SHP77 (cell line): ENCODE measurements at places on chromosomes 5 and 9.

DNA sequence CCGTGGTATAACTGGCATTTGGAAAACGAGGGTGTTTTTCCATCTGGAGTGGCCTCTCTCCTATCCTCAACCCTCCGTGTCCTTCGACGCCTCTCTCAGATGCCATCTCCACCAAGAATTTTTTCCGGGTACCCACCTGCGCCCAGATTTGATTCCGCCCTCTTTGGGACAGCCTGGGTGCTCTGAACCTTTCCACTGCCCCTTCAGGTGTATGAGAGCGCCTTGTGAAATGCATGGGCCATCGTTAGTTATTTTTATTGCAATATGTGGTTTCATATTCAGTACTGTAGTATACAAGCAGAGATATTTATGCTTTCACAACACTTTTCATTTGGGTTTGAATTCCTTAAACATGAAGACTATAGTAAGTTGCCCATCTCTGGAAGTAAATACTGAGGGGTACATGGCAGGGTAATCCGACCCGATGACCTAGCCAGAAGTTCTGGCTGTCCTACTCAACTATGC lies 78.2 kb upstream of the IFNE start:
- DNase-seq: no peak

- no peak for DNase-seq
Observed at GRCh38 chr9:114777821-114778609, 27.8 kb downstream of the TNFSF15 start.

- no peak for DNase-seq
Observed at GRCh38 chr5:102753889-102754766, 977 bp upstream of the PAM start.

DNA sequence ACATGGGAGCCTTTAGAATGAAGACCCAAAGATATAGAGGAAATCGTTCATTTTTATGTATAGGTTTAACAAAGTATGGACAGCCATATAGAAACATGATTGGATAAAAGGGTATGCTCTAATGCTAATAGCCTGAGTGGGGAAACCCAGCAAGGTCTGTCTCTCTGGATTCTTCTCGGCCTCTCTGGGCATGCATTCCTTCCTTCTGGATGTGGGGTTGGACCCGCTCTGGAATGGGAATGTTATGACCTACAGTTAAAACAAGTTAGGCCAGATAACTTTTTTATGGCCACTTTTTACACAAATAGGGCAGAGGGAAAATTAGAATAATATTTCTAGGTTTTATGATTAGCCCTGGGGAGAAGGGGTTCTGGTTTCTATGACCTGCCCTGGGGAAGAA lies 103.2 kb downstream of the ARSB start:
- no peak for DNase-seq

GRCh38 chr5:80711938-80712337 lies 57.2 kb upstream of the DHFR start:
- peak; percentile 23 for DNase-seq

DNA sequence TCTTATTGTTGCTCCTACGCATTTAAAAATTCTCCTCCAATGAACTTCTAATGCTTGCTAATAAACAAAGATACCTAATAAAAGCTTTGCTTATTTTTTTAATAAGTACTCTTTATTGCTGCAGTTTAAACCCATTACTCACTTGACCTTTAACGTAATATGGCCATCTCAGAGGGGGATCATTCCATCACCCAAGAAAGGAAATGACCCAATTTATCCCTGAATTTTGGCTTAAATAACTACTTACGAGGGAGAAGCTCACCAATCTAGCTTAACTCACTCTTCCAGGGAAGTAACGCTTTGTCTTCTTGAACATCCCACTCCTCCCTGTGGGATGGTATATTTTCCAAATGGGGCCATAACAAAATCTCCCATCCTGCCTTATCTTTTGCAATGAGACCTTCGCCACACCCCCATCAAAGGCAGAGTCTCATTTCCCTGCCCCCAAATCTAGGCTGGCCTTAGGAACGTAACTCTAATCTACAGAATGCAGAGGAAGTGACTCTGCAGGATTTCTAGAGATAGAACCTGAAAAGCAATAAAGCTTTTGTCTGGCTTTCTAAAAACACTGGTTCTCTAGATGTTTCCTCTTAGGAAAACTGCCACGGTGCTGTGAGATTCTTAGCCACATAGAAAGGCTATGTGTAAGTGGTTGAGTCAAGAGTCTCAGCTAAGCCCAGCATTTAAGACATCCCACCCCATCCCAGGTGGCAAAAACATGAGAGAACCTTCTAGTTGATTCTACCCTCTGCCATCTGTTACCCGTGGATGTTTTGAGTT lies 310.0 kb downstream of the ASTN2 start:
- DNase-seq: no peak

DNA sequence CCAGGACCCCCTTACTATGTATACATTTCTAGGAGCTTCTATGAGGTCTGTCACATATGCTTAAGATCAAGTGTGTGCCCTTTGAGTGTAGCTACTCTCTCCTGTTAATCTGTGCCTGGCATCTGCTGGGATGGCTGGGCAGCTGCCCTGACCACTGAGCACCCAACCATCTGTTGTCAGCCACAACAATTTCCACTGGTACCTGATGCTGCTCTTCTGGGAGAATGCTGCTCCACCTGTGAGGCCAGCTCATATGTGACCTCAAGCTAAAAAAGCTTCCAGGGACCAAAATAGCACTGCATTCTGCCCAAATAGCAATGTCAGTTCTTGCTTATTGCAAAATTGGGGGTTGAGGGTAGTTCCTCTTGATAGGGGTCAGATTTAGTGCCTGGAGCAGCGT lies 595.6 kb downstream of the RAB3C start:
- no peak for DNase-seq

GRCh38 chr5:38032149-38032548 lies 192.3 kb upstream of the GDNF start:
- no peak for DNase-seq

DNA sequence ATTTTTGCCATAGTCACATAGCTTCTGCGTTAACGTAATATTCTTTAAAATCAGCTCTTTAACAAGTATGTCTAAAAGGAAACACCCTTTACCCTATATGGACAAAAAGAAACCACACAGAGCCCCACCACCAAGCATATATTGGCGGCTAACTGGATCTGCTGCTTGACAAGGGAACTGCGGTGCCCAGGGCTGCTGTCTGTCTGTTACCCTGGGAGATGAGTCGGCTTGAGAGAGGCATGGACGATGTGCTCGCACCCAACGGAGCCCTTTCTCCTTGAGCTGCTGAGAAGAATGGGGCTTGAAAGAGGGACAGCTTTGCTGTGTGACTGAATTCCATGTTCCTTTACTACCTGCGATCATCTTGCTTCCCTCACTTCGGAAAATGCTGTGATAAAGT lies 158.6 kb upstream of the SHB start:
- no peak for DNase-seq

DNA sequence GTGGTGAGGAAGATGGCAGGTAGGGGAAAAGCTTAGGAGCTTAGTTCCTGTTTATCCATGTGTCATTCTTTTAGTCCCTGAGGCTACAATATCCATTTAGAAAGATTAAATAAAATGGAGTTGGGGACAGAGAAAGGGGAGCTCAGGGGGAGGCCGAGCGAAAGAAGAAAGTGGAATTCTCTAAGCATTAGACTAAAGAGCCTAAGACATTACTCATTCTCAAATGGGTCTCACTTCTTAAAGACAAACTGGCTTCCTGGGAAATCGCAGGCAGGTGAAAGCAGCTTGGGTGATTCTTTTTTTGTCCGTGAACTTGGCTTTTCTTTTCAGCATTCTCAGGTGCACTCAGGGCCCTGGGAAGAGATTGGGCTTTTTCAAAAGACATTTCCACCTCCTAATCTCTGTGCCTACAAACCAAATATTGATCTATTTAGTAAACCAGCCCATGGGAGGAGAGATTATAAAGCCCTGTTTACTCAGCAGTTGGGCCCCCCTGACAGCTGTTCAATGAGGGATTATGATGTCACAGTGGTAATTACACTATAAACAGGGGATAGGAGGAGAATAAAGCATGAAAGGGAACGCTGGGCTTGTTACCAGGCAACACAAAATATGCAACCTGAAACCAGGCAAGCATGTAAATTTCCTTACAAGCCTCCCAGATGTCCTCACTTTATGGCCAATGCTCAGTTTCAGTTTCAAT lies 584.0 kb downstream of the ACTL7B start:
- DNase-seq: peak; percentile 94

DNA sequence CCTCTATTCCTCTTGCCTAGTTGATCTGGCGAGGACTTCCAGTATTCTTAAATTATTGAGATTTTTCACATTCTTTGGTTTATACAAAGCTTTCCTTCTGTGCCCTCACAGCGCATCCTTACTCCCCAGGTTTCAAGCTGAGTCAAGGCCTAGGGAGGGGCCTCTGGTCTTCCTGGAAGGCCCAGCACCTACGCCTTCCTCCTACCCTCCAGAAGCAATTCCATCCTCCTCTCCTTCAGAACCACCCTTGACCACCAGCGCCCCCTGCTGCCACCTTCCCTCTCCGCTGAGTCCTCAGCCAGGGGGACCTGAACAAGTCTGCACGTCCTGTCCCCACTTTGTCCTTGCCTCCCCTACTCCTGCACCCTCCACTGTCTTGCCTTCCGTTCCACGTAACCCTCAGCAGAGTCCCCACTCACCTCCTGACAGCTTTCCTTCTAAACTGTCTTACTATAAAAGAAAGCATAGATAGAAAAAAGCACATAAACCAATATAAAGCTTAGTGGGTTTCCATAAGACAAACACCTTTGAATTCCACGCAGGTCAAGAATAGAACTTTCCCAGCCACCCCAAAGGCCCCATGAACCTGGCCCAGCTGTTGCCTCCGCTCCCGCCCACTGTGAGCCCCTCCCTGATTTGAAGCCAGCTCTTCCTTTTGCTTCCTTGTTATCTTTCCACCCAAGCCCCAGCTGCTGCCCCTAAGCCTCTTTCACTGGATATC lies 63.0 kb upstream of the CTSL start:
- peak; percentile 4 for DNase-seq

DNA sequence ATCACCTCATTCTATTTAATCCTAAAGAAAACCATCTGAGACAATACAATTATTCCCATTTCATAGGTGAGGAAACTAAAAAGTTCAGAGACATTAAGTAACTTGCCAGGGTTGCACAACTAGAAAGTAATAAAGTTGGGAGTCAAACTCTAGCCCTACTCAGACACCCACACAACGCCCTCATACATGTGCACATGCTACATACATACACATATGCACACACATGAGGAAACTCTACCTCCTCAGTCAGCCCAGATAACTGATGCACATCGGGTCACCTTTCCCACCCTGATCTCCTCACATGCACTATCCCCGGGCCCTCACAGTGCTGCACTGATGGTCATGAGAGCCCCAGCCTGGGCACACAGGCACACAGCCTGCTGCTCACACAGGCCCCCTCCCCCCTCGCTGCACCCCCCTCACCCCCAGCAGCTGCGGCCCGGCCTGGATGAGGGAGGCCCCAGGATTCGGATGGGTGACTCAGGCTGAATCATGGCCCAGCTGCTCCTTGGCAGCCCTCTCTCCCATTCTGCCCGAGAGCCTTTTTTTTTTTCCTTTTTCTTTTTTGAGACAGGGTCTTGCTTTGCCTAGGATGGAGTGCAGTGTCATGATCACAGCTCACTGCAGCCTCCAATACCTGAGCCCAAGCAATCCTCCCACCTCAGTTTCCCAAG lies 5.0 kb upstream of the GPRIN1 start:
- DNase-seq: no peak

DNA sequence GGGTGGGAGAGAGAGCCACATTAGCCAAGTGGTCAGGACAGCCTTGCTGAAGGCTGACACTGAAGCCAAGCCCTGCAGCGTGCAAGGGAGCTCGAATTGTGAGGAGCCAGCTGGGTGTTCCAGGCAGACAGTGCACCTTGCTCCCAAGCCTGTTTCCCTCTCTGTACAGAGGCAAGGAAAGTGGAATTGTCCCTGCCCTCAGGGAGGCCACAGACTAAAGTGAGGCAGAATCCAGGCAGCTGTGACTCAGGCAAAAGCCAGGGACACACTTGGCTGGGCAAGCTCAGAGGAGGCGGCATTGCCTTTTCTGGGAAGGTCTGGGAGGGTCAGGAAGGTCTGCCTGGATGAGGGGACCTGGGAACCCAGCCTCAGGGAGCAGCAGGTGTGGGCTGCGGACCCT lies 50.2 kb upstream of the LMX1B start:
- no peak for DNase-seq

DNA sequence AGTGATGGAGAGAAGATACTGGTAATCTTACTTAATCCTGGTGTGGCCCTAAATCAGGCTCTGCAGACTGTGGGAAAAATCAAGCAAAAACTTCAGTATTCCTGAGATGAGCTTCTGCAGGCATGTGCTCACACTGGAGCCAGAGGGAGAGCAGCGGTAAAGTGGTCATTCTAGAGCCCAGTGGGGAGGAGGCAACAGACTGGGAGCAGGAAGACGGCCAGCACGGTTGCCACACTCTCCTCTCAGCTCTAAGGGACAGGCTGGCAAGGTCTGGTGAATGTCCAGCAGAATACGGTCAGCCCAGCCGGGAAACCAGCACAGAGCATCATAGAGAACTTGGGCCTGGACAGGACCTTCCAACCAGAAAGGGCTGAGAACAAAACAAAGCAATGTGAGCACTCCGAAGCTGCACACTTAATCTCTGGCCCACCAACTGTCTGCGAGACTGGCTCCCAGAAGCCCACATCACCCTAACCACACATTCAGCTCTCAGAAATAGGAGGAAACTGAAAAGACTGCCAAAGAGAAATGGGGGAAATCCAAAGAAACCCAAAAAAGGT lies 30.3 kb downstream of the MED27 start:
- DNase-seq: no peak

GRCh38 chr5:35129921-35130485 lies 82.3 kb upstream of the AGXT2 start:
- DNase-seq: no peak

GRCh38 chr9:96048104-96048955 lies 172.8 kb downstream of the ERCC6L2 start:
- DNase-seq: no peak

DNA sequence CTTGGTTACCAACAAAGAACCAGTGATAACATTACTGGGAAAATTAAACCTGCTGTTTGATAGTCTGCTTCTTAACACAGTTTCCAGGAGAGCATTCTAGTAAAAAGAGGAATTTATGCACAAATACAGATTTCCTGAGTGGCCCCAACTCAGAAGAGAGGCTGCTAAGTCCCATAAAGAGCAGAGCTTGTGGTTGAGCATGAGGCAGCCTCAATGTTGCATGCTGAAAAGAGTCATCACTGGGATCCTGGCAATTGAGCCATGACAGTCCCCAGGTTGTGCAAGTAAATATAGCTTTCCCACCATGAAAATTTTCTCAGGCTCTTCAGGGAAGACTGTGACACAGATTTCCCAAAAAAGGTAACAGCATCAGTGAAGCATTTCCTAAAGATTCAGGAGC lies 47.5 kb upstream of the ADRB2 start:
- no peak for DNase-seq

- no peak for DNase-seq
Observed at GRCh38 chr9:38727497-38728001, 7.6 kb upstream of the FAM240B start.

GRCh38 chr5:71662381-71662780 lies 56.7 kb upstream of the CARTPT start:
- no peak for DNase-seq

DNA sequence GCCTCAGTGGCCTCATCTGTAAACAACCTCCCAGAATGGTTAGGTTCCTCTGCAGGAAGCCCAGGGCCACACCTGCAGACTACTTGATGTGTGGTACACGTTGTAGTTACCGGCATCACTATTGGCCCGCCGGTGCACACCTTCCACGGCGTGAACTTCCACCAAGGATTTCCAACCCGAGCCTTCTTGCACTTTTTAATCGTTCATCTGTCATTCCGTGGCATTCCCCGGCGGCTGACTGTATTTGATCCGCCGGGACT lies 5.3 kb upstream of the TRIM41 start:
- no peak for DNase-seq

GRCh38 chr5:96075579-96076289 lies 114.1 kb upstream of the ELL2 start:
- DNase-seq: no peak

- no peak for DNase-seq
Observed at GRCh38 chr5:6705959-6706358, 7.3 kb upstream of the TENT4A start.
